Amniotic stem cell (primary cell): ENCODE measurements at places on chromosomes 12 and 14.
A peak's percentile ranks its signal among the peaks of the same experiment; 100 is the strongest.

DNA sequence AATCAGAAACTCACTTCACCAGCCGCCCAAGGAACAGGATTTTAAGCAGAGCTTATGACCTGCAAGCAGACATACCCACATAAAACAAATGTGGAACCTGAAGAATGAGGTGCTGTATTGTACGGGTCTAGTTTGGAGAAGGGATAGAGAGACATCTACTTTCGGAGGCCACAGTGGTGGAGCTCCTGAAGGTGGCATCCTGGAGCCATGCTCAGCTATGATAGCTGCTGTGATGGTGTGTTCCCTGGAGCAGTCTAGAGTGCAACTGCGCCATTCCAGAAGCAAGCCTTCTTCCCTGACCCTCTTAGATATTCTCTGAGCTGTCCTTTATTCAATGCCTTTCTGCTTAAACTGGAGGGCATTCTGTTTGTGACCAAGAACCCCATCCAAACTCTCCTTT, 402.6 kb downstream of the FUT8 start:
- no peak for DNase-seq

GRCh38 chr12:101967506-101967905, 90.1 kb downstream of the DRAM1 start:
- no peak for DNase-seq

DNA sequence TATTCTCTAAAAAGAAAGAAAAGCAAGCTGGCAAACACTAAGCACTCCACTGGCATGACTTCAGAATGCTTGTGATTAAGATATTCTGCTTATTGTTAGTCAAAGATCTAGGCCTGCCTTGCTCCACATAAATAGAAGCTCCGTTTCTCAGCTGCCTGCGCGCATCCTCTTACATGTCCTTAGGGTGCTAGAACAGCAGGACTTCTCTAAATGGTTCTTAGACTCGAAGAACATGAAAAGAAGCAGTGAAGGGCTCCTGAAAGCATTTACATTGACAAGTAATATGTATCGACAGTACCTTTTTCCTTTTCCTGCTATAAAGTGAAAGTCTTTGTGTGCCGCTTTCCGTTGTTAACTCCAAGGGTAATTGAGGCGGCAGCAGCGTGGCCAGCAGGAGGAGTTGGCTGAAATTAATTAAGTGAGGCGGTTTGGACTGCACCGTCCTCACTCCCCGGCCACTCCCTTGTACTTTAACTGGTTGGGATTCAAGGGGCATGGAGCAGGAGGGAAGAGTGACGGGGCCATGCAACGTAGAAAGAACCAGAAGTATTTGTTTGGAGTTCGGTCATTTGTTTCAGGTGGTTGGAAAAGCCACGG, 34.2 kb upstream of the OTX2 start:
- no peak for DNase-seq

DNA sequence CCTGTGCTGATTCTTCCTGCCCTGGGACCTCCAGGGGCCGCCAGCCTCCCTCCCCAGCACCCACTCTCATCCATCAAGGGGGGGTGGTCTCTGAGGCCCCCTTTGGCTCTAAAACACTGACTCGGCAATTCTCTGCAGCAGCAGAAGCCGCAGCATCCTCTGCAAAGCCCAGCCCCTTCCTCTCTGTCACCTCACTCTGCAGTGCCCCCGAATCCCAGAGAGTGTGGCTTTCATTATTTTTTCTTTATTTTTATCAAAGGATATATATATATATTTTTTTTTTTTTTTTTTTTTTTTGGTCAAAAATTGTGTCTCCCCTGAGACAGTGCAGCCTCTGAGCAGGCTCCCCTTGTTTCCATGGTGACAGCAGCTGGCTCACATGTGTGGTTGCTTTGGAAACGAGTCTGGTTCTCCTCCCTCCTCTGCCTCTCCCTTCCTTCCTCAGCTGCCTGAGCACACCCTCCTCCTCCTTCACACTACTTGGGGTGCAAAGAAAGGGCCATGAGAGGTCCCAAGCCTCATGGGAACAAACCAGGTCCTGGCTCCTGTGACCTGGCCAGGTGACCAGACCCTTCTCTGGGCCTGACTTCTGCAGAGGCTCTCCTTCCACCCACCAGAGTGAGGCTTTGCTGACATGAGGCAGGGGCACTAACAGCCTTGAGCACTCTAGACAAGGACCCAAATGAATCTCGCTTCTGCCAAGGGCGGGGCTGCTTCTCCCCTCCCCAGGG, 100.5 kb downstream of the LRRC74A start:
- DNase-seq, result no peak

GRCh38 chr14:61569812-61570548, 125.3 kb upstream of the HIF1A start:
- no peak for DNase-seq

GRCh38 chr12:12520273-12520672, 42.4 kb downstream of the DUSP16 start:
- no peak for DNase-seq

DNA sequence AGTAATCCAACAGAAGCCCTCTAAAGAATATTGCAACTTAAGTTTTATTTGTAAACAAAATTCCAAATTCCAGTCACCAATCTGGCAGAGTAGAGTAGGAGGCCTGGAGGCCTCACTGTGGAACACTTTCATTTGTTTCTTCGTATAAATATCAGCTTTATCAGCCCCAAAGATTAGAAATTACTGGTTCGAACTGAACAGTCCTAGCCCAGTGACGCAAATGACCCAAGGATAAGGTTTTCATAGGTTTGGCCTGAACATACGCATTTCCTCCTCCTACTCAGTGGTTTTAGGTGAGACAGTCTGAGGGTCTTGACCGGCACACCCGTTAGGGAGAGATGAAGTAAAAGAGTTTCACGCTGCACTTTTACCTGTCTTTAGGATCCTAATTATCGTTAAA, 1.7 kb downstream of the CDC42BPB start:
- no peak for DNase-seq

GRCh38 chr12:52089491-52089890, 10.0 kb downstream of the SMIM41 start:
- no peak for DNase-seq

DNA sequence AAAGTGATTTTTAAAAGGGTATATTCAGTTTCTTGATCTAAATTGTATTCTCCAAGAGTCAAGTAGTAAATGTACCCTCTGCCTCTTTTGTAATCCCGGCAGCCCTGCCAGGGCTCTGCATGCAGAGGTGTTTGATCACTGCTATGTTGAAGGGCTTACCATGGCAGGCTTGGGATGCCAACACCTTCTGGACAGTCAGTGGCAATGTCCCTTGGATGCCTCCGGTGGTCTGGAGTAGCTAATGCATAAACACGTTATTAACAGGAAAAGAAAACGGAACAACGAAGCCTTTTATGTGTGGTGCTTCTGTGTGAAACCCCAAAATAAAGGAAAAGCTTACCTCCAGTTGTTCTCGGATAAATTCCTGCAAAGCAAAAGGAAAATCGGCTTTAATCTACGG, 19.9 kb downstream of the EIF2B2 start:
- DNase-seq, result no peak

DNA sequence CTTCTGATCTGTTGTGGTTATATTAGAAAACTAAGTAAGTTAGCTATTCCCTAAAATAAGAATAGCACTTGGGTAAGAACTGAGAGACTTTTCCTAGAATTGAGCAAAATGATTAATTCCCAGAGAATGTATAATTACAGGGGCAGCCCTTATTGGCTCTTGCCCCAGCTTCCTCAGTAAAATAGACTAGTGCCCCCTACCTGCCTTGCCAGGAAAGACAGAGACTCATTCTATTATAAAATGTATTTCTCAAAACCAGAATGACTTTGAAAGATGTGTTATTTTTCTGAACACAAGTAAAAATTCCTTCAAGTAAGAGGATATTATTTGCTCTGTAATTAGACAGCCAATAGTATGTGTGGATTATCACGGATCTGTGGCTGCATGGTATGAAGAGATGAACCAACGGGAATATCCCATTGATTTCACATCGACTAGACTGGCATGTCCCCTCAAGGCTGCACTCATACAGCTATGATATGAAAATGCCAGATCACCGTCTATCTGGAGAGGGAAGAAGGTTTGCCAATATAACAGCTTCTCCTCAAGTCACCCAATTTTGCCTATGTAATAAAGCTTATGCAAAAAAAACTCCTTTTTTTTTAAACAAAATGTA, 7.4 kb upstream of the GLRX5 start:
- DNase-seq, result peak; percentile 76

- DNase-seq, result no peak
Observed at GRCh38 chr12:98437806-98438595, 77.4 kb upstream of the TMPO start.

DNA sequence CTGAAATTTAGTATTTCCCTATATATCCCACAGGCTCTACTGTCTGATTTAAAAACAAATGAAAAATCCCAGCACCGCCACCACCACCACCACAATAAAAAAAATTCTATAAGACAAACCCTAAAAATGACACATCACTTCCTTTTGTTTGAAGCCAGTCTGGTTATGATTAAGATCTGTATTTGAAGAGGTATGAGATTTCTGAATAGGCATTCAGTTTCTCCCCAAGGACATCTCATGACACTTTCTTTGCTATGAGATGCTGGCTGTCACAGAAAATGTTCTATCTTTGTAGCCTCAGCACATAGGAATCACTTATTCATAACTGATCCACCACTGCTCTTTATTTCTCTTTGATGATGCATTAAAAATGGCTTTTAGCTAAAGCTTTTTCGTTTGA, 1071.0 kb downstream of the SLC6A15 start:
- no peak for DNase-seq

GRCh38 chr14:92247341-92247740, 75.6 kb upstream of the SLC24A4 start:
- no peak for DNase-seq

- no peak for DNase-seq
Observed at GRCh38 chr14:73873660-73874059, 13.0 kb upstream of the ZNF410 start.

GRCh38 chr14:62980693-62981092, 64.6 kb downstream of the KCNH5 start:
- no peak for DNase-seq

- DNase-seq, result no peak
Observed at GRCh38 chr14:23033801-23034497, 751 bp downstream of the PSMB5 start.

GRCh38 chr12:25719505-25719904, 166.4 kb upstream of the LMNTD1 start:
- DNase-seq, result no peak

GRCh38 chr12:21369141-21369980, 3.3 kb upstream of the IAPP start:
- DNase-seq, result no peak

DNA sequence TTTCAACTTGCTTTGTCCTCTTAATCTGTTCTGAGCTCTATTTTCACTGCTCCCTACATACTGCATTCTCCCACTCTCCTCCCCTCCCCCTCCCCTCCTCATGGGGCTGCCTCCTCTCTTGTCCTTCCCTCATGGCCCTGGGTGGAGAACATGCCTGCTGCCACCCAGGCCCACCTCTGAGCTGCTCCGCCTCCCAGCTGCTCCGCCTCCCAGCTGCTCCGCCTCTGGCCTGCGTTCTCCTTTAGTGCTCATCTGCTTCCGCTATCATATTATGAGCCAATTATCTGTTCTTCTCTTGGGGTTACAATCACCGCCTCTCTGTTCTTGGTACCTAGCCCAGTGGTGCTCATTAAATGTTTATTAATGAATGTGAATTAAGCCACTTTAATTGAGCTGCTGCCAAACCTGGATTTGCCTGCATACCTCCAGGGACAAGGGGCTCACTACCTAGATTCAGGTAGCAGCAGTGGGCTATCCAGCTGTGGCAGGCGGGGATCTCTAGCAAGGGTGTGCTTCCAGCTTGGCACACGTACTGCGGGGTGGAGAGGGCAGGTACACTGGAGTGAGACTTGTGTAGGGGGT, 32.0 kb upstream of the FAM181A start:
- no peak for DNase-seq

- DNase-seq, result no peak
Observed at GRCh38 chr12:132152411-132152821, 8.2 kb downstream of the NOC4L start.

DNA sequence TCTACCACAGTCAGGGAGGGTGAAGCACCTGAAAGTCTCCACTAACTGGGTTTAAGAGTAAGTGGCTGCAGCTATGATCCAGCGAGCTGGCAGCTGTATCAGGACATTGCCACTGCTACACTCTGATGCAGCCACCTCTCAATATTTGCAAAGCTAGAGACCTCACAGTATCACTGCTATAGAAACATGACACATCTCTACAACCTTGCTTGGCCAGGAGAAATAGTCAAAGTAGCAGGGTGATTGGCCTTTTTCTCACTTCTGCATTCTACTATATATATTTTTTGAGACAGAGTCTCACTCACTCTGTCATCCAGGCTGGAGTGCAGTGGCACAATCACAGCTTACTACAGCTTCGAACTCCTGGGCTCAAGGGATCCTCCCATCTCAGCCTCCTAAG, 9.3 kb upstream of the FMNL3 start:
- DNase-seq, result no peak

GRCh38 chr12:32032205-32032810, 73.1 kb downstream of the RESF1 start:
- DNase-seq, result no peak

DNA sequence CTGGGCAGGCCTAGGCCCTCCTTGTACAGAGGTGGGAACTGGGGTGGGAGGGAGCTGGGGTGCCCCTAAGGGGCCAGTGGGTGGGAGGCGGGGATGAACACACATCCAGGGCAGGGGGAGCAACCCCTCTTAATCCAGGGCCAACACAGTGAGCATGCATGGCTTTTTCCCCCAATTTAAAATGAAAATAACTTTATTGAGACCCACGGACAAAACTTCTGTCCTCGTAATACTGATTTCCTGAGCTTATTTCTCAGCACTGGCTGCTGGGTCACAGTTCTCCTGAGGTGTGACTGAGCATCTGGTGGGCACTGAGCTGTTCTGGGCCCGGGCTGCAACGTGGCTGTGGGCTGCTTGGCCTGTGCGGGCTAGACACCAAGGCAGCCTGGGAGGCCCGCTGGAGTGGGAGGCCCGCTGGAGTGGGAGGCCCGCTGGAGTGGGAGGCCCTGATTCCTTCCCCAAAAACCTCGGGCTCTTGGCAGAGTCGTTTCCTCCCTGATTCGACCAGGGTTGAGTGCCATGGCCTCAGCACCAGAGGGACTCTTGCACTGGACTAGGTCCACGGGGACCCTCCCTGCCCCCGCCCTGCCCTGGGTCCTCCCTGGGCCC, 24.9 kb upstream of the TRAF3 start:
- DNase-seq, result no peak

GRCh38 chr12:52081263-52081733, 1.8 kb downstream of the SMIM41 start:
- DNase-seq, result no peak

- DNase-seq, result no peak
Observed at GRCh38 chr12:124639122-124639806, 71.9 kb upstream of the NCOR2 start.

- no peak for DNase-seq
Observed at GRCh38 chr14:96888593-96888992, 91.4 kb downstream of the VRK1 start.

- peak; percentile 68 for DNase-seq
Observed at GRCh38 chr12:47725893-47726292, 603 bp upstream of the ENDOU start.

DNA sequence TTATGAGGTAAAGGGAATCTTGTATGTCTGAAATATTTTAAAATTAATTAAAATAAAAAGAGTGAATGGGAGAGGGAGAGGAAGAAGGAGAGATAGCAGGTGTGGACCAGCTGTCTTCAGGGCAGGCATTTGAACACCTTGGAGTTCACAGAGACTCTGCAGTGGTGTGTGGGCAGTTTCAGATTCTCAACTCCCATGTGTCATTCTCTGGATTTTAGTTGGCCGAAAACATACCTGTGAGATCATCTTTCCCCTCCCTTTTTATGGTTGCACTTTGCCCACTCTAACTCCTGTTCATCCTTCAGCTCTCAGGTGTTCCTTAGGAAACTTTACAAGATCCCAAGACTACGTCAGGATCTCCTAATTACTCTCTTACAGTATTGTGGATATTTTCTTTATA, 108.1 kb downstream of the ERC1 start:
- no peak for DNase-seq
